ENCODE measurements at places on chromosomes 4 and X.

DNA sequence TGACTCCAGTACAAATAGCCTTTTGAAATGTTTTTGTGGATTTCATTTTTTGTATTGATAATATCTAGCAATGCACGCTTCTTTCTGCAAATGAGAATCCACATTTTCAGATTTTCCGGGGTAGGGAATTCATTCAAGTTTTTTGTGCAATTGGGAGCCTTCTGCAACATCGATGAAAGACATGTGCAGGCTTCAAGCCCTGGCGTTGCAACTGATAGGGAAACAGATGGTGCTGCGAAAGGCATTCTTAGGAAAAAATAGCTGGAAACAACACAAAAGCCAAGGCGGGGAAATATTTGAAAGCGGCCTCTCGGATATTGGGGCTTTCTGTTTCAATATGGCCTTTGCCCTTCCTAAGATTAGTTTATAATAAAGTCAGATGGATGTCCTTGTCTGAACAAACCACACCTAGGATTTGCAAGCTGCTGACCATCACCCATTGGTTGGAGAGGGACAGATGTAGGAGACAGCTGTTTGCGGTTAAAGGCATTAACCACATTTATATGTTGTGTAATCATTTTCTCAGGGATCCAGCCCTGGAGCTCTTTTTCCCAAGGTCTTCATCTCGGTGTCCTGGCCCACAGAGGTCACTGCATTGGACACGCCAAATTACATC, 136.5 kb downstream of the PRKX start:
- DNase-seq = no peak

- no peak for DNase-seq
These were observed 69.7 kb upstream of the MAMLD1 start for GRCh38 chrX:150293311-150294013.

DNA sequence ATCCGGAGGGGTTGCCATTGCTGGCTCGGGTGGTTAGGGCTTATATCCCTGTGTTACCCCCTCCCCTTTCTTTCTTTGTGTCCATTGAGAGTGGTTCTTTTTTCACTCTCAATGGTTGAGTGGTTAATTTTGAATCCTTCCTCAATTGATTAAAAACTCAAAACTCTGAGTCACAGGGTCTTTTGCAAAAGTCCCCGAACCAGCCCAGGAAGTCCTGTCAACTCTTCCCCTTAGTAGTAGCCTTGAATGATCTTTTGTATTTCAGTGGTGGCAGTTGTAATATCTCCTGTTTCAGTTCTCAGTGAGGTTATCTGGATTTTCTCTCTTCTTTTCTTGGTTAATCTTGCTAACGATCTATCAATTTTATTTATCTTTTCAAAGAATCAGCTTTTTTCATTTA, 170.0 kb upstream of the GYPA start:
- no peak for DNase-seq

DNA sequence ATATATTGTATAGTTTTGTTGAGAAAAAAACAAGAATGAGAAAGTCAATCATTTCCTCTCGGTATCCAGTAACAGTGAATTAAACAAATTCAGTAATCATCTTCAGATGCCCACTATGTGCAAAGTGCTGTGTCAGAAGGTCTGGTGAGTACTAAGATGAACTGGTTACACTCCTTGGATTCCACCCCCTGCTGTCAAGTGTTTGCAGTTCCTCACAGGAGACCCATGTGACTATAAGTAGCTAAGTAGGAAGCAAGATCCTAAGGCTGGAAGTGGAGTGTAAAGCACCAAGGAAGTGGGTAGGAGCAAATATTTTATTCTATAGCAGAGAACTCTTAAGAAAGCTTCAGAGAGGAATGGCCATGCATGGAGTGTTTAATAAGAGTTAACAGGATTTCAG, 73.6 kb downstream of the SNX25 start:
- no peak for DNase-seq

DNA sequence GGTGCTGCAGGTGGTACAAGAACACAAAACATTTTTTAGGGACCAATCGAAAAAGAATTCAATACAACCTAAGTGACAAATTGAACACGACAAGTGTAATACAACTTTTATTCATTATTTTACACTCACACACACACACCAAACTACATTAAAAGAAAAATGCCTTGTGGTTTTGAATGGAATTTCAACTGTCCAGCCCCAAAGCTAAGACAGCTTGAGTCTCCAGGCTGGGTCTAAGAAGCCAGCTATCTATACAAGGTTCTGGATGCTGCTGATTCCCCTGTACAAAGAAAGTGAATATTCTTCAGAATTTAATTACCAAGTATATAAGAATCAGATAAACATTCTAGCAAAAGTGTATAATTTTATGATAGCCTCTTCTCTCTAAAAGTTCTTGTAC, 118.2 kb downstream of the PPP3CA start:
- DNase-seq = no peak

- no peak for DNase-seq
These were observed 12.5 kb upstream of the CASK start for GRCh38 chrX:41935832-41936231.
